ENCODE measurements at places on chromosomes 6 and 20.

DNA sequence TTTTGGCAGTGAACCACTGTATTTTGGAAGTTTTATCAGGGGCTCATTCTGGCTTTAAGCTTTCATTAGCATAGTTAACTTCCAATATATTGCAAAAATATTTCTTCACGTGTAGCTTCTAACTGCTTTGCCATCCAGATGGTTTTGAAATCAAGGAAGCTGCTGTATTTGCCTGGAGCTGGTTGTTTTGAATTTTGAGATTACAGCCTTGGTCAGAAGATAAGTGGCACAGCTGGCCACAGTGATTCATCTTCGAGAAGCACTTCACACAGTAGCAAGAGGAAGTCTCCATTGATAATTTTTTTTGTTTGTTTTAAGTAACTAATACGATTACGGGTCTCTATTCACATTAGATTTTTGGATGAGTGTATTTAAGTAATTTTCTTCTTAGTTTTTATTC lies 3.8 kb downstream of the APCDD1L start:
- DNase-seq = peak; percentile 67

DNA sequence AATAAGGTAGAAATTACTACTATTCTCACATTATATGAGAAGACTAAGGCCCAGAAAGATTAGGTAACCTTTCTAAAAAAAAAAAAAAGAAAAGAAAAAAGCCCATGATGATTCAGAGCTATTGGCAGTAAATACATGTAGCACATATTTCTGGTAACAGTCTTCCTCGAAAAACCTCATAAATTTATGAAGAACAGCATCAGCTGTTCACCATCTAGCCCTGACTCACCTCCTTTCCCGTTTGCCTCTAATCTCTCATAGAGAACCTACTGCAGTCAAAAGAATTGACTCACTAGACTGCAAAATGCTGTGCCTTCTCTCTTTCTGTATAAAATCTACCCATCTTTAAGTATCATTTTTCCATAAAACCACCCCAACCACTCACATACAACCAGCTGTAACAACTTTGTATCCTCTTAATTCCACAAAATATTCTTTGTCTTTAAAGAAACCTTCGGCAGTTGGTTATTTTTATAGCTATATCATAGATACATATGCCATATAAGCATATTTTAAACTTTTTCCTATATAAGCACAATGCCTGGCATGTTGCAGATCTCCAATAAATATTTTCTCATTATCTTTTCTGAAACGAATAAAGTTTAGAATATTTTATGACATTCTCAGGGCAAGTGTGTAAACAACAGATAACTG lies 152.7 kb upstream of the ENPP5 start:
- DNase-seq = no peak

- DNase-seq = peak; percentile 63
These were observed 113.9 kb upstream of the ZNF217 start for GRCh38 chr20:53707371-53708055.

DNA sequence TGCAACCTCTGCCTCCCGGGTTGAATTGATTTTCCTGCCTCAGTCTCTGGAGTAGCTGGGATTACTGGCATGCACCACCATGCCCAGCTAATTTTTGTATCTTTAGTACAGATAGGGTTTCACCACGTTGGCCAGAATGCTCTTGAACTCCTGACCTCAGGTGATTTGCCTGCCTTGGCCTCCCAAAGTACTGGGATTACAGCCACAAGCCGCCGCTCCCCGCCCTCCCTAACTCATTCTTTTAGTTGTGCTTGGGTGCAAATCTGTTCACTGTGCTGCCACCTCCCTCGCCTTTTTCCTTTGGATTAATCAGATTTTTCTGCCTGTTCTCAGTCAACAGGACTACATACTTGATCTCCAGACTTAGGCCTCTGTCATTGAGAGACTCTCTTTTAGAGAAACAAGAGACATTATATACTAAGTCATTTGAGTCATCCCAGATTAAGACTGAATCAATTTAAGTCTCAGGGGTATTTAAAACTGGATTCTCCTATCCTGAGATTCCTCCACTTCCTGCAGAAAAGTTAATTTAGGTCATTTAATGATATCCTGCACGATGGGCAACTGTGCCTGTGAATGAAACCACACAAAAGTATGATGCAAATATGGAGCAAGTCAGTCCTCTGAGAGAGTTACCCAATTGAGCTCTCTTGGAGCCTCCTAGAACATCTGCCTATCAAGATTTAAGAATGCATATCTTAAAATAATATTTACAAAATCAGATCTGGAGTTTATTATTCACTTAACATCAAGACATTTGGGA lies 136.1 kb upstream of the THEMIS start:
- DNase-seq = no peak

GRCh38 chr20:39013662-39014109 lies 51.5 kb downstream of the DHX35 start:
- DNase-seq = no peak

GRCh38 chr20:56348746-56349145 lies 10.0 kb upstream of the FAM210B start:
- DNase-seq = no peak

DNA sequence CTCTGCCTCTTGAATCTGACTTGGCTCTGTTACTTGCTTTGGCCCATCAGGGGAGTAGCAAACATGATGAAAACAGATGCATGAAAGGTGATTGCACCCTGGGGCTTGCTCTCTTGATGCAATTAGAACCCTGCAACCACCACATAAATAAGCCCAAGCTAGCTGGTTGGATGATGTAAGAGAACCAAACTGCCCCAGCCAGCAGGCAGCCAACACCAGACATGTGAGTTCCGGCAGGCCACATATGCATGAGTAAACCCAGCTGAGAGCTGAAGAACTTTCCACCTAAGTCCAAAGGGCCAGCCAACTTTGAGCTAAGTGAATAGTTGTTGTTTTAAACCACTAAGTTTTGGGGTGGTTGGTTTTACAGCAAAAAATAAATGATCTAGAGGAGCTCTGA lies 268.4 kb downstream of the FARS2 start:
- no peak for DNase-seq

DNA sequence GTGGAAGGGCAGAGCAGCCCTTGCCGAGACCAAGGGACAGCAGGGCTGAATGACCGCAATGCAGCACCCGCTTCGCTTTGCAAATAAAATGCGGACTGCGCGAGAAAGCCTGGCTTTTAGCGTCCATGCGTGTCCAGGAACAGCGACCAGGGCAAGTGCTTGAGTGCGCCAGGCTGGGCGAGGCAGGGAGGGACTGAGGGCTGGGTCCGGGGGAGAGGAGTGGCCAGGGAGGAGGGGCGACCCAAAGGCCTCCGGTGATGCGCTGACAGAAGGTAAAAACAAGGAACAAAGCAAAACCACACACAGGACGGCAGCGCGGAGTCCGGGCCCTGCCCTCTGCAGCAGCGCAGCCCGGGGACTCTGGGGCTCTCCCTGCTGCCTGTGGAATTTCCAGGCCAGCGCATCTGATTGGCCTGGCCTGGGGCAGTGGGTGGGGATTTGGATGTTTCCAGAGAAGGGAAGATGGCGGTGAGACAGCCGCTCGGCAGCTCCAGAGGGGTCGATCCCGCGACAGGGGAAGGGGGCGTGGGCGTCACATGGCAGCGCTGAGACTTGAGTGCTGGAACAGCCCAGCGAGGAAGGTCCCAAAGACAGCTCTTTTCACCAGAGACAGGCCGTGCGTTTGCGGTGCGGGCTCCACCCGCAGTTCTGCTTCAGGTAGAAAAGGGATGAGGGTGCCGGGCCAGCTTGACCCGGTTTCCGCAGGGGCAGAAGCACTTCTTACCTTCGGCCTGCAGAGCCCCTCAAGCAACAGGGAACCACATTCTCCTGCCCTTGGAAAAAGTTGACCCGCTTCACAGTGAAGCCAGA lies 51.8 kb downstream of the SSR1 start:
- peak; percentile 88 for DNase-seq

GRCh38 chr6:147779624-147780023 lies 271.1 kb downstream of the SAMD5 start:
- no peak for DNase-seq

DNA sequence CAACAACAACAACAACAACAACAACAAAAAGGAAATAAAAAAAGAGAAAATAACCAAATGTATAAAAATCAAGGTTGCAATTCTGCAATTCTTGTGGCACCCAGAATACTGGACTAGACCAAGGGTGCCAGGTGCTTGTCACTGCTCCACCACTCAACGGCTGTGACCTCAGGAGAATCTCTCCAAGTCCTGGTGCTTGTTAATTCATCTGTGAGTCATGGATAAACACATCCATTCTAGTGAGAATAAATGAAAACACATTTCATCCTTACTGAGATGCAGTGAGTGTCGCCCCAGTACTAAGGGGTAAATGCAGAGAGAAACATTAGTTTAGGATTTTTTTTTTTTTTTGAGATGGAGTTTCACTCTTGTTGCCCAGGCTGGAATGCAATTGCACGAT lies 32.0 kb downstream of the HLA-C start:
- DNase-seq = no peak

DNA sequence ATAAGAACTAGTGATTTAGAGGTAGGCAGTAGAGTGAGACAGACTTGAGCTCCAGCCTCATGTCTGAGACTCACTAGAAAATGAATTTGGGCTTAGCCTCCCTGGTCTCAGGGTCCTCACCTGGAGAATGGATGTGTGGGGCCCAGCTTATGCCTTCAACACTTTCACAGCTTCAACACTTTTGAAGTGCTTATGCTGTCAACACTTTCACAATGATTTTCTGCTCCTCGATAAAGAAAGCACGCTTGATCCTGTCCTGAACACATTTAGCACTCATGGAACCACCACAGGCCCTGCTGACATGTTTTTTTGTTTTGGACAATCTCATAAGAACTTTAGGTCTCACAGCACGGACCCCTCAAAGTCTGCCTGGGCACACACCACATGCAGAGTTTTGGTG lies 229.3 kb downstream of the PACRG start:
- DNase-seq = no peak

DNA sequence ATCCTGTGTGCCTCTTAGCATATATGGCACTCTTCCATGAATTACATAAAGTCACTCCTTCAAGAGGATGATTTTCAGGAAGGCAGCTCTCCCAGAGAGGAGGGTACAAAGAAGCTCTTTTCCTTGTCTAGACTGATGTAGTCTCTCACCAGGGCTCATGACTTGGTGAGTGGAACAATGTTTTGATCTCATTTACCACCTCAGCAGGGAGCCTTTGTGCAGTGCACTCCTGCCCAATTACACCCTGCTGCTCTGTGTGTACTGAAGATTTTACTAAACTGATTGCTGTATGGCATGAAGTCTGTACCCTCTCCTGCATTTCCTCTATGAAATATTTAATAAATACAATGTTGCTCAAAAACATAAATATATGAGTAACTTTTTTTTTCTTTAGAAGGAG lies 598.3 kb upstream of the HS3ST5 start:
- DNase-seq = no peak

- DNase-seq = no peak
These were observed 256.6 kb downstream of the TBC1D7 start for GRCh38 chr6:13071550-13072345.

- DNase-seq = no peak
These were observed 134.8 kb upstream of the FOXA2 start for GRCh38 chr20:22719167-22719591.

GRCh38 chr20:51637241-51637640 lies 94.7 kb upstream of the NFATC2 start:
- no peak for DNase-seq

DNA sequence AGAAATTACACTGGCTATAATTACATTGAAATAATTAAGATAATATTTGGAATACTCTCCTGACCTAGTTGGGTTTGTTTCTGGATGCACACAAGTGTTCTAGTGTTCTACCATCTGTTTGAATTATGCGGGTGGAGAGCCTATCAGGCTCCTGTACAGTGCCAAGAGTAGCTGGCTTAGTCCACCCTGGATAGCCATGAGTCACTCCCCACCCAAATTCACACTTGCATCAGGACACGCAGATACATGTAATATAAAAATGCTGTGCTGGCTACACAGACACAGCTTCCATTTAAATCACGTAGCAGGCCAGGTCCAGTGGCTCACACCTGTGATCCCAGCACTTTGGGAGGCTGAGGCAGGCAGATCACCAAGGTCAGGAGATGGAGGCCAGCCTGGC lies 686.2 kb upstream of the SLC35B3 start:
- no peak for DNase-seq

DNA sequence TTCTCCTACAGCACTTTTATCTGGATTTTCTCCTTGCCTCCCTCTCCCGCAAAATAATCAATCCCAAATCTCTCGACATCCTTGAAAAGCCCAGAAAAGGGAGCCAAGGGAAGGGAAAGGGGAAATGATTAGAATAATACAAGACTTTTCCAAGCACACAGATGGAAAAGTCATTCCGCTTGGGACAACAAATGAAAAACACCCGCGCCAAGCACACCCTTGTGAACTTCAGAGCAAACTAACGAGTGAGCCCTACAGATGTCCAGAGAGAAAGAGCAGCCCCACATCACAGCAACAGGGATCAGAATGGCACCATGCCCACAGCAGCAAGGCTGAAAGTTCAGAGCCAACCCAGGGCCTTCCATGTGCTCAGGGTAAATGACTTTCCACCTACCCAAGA lies 49.6 kb downstream of the NINL start:
- no peak for DNase-seq

DNA sequence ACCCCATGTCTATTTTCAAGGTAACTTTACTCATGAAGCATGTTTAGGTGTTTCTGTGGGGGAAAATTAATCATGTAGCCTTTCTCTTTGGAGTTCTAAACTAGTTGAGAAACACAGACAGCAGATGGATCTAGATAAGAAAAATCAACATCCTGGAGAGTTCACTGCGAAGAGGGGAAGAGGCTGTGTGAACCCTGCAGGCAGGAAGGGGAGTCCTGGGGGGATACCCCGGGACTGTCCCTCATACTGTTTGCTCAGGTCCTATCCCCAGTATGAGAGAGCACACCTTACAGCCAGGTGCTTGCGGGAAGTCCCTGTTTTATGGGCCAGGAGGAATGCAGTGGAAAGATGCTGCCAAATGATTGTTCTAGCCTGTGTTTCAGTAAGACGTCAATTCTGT lies 32.7 kb downstream of the CHMP4B start:
- no peak for DNase-seq
